ENCODE measurements at places on chromosomes 2 and 18. TPM values are rescaled to one million over a fixed set of nuclear protein-coding genes. Genes with fewer than 3 reads are reported as not detected.

The ALPI gene
- not detected for polyA plus RNA-seq

GRCh38 chr2:230895536-230896345 is 29.3 kb downstream of the GPR55 start:
- H3K4me1 ChIP-seq, result no peaks in the 10 kb centered on the region
- no peak overlapping the region for H3K27ac ChIP-seq
- no peak overlapping the region for H3K4me3 ChIP-seq

GRCh38 chr2:8580316-8581233 is 101.3 kb upstream of the ID2 start:
- H3K27me3 ChIP-seq, result no peaks in the 10 kb centered on the region
- peaks cover 13% of the 10 kb centered on the region for H3K4me1 ChIP-seq
- no peak for DNase-seq
- no peak overlapping the region for H3K4me3 ChIP-seq
- H3K27ac ChIP-seq, result no peak overlapping the region

DNA sequence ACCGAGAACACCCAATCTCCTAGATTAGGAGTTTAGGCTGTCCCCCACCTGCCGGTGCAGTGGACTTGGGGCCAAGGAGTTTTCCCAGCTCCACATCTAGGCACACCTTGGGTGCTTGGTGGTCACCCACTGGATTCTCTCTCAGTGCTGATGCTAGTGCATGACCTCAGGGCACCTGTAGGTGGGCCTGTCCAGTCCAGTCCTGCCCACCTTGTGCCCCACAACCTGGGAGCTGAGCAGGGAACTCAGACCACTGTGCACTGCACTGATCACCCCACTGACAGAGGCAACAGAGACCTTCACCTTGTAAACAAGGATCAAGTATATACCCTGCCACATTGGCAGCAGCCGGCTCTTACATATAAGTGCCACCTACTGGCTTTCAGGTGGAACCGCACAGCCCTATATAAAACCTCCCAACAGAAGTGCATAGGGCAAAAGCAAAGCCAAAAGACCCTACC is 12.7 kb upstream of the CDH19 start:
- no peaks in the 10 kb centered on the region for H3K27me3 ChIP-seq
- no peaks in the 10 kb centered on the region for H3K36me3 ChIP-seq
- DNase-seq, result no peak
- no peak overlapping the region for H3K27ac ChIP-seq
- no peak overlapping the region for H3K4me3 ChIP-seq
